GM03348 (cell line): ENCODE measurements at places on chromosomes 2 and 18.

- DNase-seq: no peak
Measured at GRCh38 chr2:179180242-179180641, 84.4 kb downstream of the SESTD1 start.

GRCh38 chr18:51151568-51152511 is 45.6 kb downstream of the MEX3C start:
- DNase-seq: no peak

DNA sequence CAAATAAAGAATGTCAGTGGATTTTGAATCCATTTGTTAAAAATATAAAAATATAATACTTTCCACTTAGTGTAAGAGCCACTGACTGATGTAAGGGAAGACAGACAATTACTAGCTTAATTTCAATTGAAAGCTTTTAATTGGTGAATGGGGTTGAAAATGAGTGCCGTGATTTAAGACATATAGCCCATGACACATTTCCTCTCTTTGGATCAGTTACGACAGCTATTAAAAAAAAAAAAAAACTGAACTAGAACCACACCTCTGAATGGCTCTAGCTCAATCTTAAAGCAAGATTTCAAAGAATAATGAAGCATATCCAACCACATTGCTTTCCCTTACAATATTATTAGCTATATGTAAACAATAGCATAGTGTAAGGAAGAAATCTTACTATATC is 44.0 kb downstream of the CIB4 start:
- DNase-seq: no peak

GRCh38 chr18:37668971-37669747 is 103.6 kb upstream of the CELF4 start:
- no peak for DNase-seq

DNA sequence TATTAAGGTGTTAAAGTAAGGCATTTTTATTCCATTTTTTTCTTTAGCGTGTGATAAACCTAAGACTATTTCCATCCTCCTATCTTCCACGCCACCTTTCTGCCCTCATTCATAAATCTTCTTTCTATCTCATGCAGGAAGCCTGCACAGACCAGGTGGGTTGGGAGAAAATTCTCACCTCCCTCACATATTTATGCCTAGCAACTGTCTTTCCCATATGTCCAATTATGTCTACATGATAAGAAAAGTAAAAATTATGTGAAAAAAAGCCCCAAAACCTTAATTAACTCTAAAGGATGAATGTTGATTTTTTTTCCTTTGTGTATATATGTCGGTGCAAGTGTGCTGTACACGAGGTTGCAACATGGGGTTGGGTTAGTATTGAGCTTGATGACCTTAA is 225.6 kb upstream of the GCFC2 start:
- no peak for DNase-seq

DNA sequence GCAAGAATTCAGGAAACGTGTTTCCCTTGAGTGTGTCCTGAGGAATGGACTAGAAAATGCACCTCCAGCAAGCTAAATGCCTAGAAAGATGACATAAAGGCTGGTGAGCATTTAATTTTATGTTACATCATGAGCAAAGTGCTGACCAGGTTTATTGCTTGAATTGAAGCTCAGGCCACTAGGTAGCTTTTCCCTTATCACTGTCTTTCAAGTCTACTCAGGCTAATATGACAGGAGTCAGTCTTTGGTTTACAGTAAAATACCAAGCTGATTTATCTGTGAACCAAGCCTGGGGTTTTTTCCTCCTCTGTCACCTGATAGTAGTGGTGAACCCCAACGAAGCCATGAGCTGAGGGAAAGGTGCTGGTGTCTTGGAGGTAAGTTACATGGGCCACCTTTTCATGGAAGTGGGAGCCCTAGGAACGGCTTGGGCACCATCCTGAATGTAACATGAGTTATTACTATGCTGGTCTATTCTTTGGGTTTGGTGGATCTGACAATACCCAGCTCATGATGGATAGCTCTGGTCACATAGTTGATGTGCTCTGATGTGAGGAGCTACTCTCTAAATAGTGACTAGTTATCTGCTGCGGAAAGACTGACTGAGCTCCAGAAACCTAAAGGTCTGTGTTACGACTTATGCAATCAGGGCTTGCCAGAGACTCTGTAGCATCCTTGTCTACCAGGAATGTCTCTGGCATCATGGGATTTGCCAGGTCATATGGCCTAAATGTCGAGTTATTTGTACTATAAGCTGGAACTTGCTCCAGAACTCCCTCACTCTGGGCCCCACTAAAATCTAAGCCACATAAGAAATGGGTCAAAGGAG is 39.8 kb downstream of the NUP35 start:
- no peak for DNase-seq

DNA sequence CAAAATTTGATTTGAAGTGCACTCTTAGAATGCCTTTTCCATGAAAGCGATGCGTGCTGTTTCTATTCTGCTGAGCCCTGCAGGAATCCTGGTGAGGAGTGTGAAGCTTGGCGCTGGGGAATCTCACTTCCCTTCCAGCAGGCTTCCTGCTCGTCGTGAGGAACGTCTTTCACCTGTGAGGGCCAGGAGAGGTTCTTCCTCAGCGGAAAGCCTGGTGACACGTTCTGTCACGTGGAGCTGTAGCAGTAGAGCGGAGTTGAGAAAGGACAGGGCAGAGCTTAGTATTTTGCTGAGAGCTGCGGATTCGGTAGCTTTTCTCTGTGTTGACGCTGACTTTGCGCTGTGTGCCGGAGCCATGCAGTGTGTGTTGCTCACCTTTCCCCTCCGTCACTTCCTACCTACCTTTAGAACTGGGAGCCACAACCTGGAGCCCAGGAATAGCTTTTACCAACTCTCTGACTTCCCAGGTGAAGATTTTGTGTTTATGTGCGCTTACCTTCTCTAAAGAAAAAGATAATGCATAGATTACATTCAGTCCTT is 294.8 kb downstream of the PTGR3 start:
- no peak for DNase-seq

GRCh38 chr2:68900496-68901198 is 29.4 kb upstream of the BMP10 start:
- DNase-seq: no peak

DNA sequence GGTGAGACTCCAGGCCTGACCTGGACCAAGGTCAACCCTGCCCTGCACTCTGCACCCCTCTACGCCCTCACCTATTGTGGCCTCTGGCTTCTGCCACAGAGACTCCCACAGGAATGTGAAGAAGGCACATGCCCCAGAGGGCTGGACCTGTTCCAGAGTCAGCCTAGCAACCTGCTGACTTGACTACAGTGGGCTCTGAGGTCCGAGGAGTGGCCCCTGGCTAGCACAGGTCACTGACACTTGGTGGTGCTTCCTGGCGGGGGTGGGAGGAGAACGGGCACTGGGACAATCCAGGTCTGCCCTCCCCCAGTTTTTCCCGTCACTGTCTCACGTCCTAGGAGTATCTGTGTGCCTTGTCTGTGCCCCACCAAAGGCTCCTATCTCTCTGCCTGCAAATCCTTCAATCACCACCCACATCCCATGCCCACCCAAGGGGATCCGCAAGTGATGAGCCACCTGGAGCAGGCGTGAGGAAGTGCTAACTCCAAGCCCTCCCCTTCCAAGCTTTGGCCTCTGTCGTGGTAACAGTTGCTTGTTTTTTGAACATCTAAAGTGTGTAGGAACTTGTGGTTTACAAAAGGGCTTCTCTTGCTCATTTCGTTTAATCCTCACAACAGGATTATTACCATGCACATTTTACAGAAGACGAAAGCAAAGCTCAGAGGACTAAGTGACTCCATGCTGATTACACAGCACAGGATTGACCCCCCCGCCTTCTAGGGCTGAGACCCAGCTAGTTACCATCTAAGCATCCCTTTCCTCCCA is 86.2 kb downstream of the MCFD2 start:
- DNase-seq: no peak

- DNase-seq: no peak
Measured at GRCh38 chr2:112160283-112161250, 22.4 kb downstream of the FBLN7 start.

DNA sequence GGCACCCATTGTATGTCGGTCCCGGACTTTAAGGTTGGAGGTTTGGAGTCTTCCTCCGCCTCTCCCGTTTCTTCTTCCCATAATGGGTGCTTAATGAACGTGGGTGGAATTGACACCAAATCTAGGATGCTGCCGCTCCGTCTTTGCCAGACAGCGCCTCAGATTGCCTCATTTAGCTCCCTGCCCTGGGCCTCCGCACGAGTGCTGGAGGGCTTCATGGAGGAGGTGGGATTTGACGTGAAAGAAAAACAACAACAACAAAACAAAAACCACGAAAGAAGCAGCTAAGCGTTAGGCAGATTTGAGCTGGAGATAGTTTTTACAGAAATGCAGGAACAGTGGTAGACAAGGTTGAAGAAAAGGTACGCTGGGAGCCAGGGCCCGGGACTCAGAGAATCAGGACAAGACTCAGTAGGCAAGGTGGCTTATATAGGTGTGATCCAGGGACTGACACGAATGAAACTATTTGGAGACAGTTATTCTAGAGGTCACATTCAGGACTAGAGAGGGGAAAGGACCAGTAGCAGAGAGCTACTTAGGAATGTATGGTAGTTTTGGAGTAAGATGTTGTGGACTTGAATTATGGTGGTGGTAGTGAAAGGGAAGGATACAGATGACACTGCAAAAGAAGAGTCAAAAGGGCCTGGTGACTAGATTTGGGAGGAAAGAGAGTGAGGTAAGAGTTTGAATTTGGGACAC is 605 bp downstream of the ZNF2 start:
- DNase-seq: no peak

- peak; percentile 94 for DNase-seq
Measured at GRCh38 chr18:79507546-79508480, 112.1 kb downstream of the NFATC1 start.

- no peak for DNase-seq
Measured at GRCh38 chr2:69344305-69344704, 42.7 kb downstream of the GFPT1 start.

- DNase-seq: peak; percentile 73
Measured at GRCh38 chr2:44578471-44579093, 216.8 kb downstream of the CAMKMT start.

GRCh38 chr18:35458677-35459441 is 38.9 kb downstream of the INO80C start:
- DNase-seq: peak; percentile 60

- no peak for DNase-seq
Measured at GRCh38 chr2:230564805-230565779, 147.6 kb upstream of the CAB39 start.

DNA sequence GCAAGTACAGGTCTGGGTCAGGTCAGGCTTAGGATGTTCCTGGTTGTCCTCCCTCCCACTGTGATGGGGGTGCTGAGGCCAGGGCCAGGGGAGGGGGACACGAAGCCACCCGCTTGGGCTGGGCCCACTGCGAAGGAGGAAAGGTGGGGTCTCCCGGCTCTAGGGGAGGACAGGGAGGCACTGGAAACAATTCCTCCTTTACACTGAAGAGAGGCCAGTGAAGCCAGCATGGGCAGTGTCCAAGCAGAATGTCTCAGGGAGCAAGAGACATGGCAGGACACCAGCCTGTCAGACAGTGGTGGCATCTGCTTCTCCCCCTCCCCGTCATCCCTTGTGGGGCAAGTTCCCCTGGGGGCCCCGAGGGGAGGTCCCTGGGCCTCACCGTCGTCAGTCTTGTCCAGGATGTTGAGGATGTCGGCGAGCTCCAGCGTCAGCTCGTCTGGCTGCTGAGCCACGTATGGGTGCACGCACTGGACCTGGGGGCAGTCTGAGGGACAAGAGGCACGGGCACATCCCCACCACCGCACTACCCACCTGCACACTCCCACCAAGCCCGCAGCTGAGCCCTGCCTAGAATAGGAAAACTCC is 10.8 kb downstream of the SNORC start:
- no peak for DNase-seq

DNA sequence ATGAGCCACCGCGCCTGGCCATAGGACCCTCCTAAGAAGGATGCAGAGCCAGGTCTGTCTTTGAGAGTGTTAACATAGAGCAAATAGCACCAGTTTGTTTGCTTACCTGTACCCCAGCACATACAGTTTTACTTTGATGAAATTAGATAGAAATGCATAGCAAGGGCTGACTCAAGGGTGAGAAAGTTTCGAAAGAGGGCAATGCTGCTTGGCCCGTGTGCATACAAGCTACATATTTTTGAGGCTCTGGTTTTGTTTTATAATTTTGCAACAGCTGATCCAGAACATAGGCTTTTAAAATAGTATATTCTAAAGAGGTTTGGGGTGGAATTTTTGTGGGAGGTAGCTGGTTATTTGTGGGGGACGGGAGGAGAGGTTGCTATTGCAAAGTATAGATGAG is 151.7 kb downstream of the MCFD2 start:
- DNase-seq: no peak

GRCh38 chr2:234546770-234547169 is 49.9 kb upstream of the ARL4C start:
- no peak for DNase-seq

DNA sequence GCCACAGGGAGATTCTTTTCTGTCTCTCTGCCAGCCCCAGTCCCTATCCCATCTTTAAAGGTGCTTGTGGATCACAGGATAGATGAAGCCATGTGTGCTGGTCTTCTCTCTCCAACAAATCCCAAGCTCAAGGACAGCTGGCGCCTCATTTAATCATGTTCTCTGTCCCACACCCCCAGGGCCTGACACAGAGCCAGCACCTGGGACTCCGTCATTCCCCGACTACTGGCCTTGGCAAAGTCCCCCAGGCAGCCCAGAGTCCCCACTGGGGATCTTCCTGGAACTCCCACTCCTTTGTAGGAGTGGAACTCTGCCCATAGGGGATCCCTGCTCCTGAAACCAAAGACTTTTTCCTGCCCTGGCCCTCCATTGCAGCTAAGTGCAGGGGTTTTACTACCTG is 60.8 kb downstream of the MTHFD2 start:
- no peak for DNase-seq

GRCh38 chr2:127220102-127220767 is at the start of gene CYP27C1:
Gene CYP27C1 (minus strand): TSS chr2:127220299. CDS start chr2:127220270, 29 bp downstream.
- DNase-seq: peak; percentile 54

DNA sequence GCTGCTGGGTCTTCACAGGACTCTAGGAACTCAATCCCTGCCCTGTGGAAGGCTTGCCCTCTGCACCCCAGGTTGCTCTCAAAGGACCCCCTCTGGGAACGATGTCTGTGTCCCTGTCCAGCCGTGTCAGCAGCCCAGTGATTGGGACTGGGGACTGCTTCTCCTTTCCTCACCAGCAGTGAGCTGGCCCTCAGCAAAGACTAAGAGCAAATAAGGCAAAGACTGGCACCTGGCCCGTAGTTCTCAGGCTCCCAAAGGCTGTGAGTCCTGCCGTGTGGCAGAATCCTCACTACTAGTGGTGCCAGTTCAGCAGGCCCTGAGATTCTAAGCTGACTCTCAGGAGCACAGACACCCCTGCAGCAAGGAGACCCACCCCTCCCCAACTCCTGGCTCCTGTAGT is 47.8 kb downstream of the TMEM163 start:
- DNase-seq: no peak

- no peak for DNase-seq
Measured at GRCh38 chr2:41598161-41598894, 449.5 kb upstream of the PKDCC start.

GRCh38 chr2:73877071-73877802 is 15.6 kb upstream of the ACTG2 start:
- no peak for DNase-seq

- DNase-seq: no peak
Measured at GRCh38 chr2:111620281-111620680, 263.7 kb downstream of the ANAPC1 start.

DNA sequence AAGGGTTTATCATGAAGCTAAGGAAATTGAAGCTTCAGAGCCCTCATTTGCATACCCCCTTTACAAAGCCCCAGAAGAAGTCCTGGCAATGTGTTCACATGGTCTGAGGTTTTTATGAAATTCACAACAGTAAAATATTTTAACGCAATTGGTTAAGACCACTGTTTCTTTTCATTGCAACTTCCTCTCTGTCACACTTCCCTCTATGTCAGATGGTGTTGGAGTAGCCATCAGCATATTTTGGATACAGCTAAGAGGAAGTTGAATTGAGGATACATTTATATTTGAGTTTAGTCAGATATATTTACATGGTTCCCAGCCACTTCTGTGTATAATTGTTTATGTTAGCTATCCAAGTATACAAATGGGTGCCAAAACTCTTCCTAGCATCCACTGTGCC is 170.0 kb downstream of the TXNL1 start:
- no peak for DNase-seq
